ENCODE measurements at places on chromosomes 2 and 18.

DNA sequence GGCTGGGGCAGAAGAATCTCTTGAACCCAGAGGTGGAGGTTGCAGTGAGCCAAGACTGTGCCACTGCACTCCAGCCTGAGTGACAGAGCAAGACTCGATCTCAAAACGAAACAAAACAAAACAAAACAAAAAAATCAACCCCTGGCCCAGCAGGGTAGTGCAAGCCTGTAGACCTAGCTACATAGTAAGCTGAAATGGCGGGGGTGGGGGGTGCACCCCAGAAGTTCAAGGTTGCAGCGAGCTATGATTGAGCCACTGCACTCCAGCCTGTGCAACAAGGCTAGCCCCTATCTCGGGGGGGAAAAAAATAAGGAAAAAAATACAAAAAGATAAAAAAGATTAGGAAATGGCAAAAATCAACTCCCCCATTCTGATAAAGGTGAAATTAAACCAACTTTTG lies 6.4 kb downstream of the ATL2 start:
- DNase-seq, result no peak

DNA sequence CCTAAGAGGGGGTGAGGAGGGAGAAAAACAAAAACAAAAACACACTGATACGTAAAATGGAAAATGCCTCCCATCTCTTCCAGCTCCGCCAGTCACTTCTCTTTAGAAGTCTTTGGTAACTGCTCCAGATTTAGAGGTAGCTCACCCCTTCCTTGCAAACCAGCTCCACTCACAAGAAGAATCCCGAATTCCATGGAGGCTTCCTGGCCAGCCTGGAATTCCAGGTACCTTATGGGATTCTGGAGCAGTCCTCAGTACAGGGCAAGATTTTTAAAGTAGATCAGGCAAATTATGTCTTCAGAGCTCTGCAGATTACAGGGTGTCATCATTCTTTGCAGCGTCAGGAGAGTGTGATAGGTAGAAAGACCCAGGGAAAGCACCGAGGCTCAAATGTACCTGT lies 4.8 kb downstream of the STON1 start:
- no peak for DNase-seq

GRCh38 chr2:234212534-234212933 lies 162.0 kb downstream of the SPP2 start:
- no peak for DNase-seq

DNA sequence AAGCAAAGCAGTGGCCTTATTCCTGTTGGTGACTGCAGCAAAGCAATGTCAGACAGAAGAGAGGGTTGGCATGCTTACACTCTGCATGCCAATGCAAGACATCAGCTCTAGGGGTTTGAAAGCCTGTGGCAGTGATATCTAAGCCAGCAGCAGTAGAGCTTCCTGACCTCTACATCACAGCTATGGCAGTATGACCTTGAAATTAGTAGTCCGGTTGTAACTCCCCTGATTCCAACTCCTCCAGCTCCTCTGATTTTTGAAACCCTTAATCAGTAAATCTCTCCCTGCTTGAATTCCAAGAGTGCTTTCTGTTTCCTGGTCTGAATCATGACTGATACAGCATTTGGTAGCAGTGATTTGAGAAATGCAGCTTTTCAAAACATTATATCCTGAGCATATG lies 60.0 kb upstream of the LRP1B start:
- no peak for DNase-seq

DNA sequence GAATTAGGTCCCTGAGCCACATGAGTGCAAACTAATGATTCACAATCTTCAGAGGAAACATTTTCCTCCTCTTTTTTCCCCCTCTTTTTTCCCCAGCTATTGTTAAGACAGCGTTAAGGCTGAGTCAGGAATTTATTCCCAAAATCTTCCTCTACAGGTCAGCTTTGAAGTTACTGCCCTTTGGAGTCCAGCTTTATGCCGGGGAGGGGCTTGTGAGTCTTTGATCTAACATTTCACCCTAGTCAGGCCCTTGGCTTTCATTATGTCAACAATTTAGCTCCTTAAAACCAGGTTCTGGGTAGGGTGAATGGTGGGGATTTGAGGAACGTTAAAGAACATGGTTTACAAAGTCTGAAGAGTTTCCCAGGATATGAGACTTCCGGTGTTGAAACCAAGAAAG lies 91.0 kb upstream of the LYPD1 start:
- DNase-seq, result no peak

DNA sequence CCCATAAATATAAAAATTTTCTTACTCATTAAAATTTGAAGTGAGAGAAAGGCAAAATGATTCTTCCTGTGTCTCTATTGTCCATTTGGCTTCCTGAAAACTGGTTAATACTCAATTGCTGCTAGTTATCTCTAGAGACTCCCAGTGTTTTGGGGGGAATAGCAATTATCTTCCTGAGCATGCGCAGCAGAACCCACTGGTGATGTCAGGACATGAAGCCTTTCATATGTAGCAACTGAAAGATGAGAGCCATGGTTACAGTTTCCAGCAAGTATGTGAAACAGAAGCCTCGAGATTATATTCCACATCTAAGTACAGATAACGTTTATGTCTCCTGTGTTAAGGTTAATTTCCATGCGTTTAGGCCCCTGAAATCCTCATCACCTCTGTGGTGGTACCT lies 254.3 kb upstream of the FIGN start:
- DNase-seq, result no peak

DNA sequence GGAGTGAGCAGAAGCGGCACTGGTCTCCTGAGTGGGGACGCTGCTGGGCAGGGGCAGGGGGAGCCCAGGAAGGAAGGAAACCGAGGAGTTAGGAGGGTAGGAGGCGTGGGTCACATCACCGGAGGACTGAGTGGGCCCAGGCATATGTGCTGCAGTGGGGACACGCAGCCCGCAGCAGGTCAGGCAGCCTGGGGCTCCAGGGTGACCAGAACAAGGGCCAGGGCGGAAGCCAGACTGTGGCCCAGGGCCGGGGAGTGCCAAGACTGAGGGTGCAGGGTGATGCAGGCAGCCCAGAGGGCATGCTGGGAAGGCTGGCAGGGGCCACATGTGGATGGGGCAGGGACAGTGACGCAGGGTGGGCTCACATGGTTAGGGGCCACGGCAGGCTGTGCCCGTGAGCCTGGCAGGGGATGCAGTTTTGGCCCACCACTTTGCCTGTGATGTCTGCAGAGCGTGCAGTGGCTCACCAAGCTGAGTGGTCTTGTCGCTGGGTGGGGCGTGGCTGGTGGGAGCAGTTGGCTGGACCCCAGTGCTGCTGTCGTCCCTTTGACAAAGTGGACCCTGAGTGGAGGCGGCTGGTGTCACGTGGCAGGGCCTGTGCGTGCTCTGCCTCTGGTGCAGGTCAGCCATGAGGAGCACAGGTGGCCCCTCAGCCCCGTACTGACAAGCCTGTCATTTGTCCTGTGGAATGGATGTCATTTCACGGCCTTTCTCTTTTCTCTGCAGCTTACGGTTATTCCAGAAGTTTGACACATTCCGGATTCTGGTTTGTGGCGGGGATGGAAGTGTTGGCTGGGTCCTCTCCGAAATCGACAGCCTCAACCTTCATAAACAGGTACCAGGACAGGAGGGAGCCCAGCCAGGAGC lies 87.1 kb downstream of the DGKD start:
- no peak for DNase-seq
